ENCODE measurements at places on chromosomes 11 and 22.
A peak's percentile ranks its signal among the peaks of the same experiment; 100 is the strongest.

DNA sequence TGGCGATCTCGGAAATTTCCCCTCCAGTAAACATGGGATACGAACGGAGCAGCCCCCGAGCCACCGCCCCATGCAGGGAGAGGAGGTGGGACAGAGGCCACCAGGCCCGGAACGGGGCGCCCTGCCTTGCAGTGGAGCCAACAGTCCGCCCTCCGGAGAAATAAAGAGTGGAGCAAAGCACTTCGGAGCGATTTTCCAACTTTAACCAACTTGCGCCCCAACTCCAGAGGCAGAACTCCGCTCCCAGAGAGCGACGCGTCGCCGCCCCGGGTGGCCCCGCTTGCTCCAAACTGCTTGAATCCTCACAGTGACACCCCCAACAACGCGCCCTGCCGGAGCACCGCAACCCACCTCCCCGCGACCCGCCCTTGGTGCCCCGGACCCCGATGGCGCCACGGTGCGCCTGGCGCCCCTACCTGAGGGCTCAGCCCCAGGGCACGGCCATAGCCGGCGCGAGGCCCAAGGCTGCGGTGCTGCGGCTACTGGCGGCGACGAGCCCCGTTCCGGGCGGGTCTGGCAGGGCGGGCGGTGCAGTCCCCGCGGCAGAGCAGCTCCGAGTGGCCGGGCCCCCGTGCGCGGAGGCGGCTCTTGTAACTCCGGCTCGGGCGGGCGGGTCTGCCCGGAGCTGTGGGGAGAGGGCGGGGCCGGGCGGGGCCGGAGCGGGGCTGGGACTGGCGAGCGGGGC, at the start of gene AHNAK:
AHNAK (minus strand) TSS at position 563 of the 685 bp plus-strand sequence. CDS start 10,708 bp downstream, outside the sequence.
- peaks cover 70% of the 10 kb centered on the region for H3K4me1 ChIP-seq
- peak within 1 kb of the TSS; percentile 98 for H3K4me3 ChIP-seq
- DNase-seq, result peak; percentile 70
- peaks cover 11% of the 10 kb centered on the region for H3K27me3 ChIP-seq
- H3K27ac ChIP-seq, result peak within 1 kb of the TSS; percentile 84
- peaks cover 6% of the 10 kb centered on the region for H3K36me3 ChIP-seq

DNA sequence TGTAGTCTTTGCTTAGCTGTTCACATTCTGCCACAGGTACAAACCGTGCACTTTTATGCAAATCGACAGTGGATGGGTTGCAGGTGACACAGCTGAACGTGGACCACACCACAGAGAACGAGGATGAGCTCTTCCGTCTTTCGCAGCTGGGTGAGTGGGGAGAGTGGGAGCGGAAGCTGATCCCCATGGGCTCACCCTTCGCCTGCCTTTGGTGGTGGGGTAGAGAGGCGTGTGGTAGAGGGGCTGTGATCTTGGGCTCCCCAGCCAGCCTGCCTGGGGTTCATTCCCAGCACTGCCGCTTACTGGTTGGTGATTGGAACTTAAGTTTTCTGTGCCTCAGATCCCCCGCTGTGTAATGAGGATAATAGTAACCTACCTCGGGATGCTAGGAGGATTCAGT, 19.1 kb downstream of the TAB1 start:
- DNase-seq, result no peak
- no peaks in the 10 kb centered on the region for H3K27me3 ChIP-seq
- H3K36me3 ChIP-seq, result peaks cover 57% of the 10 kb centered on the region
- peaks cover 29% of the 10 kb centered on the region for H3K4me1 ChIP-seq

- DNase-seq, result no peak
- no peaks in the 10 kb centered on the region for H3K4me1 ChIP-seq
- peaks cover 2% of the 10 kb centered on the region for H3K27me3 ChIP-seq
- no peak overlapping the region for H3K27ac ChIP-seq
- no peaks in the 10 kb centered on the region for H3K36me3 ChIP-seq
- no peak overlapping the region for H3K4me3 ChIP-seq
These were observed 344.9 kb upstream of the B3GAT1 start for GRCh38 chr11:134756811-134757540.

- no peak overlapping the region for H3K4me3 ChIP-seq
- no peak overlapping the region for H3K27ac ChIP-seq
- H3K36me3 ChIP-seq, result no peaks in the 10 kb centered on the region
- DNase-seq, result no peak
- H3K27me3 ChIP-seq, result peaks cover 12% of the 10 kb centered on the region
- peaks cover 20% of the 10 kb centered on the region for H3K4me1 ChIP-seq
These were observed 1.9 kb downstream of the CRYBB1 start for GRCh38 chr22:26615830-26616435.

- no peak overlapping the region for H3K27ac ChIP-seq
- DNase-seq, result peak; percentile 24
- no peaks in the 10 kb centered on the region for H3K36me3 ChIP-seq
- H3K27me3 ChIP-seq, result peaks cover 15% of the 10 kb centered on the region
These were observed 7.3 kb downstream of the C11orf97 start for GRCh38 chr11:94519478-94520084.

DNA sequence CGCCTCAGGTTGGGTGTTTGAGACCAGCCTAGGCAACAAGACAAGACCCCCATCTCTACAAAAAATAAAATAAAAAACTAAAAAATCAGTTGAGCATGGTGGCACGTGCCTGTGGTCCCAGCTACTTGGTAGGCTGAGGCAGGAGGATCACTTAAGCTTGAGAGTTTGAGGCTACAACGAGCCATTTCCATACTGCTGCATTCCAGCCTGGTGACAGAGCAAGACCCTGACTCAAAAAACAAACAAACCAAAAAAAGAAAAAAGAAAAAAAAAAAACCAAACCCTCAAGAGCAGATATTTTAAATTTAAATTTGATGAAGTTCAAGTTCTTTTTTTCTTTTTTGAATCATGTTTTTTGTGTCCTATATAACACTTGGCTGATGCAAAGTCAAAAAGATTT, 7.2 kb upstream of the CCDC83 start:
- H3K4me1 ChIP-seq, result peaks cover 9% of the 10 kb centered on the region
- no peak overlapping the region for H3K4me3 ChIP-seq
- H3K27ac ChIP-seq, result no peak overlapping the region
- no peaks in the 10 kb centered on the region for H3K27me3 ChIP-seq
- DNase-seq, result no peak
- H3K36me3 ChIP-seq, result peaks cover 8% of the 10 kb centered on the region

DNA sequence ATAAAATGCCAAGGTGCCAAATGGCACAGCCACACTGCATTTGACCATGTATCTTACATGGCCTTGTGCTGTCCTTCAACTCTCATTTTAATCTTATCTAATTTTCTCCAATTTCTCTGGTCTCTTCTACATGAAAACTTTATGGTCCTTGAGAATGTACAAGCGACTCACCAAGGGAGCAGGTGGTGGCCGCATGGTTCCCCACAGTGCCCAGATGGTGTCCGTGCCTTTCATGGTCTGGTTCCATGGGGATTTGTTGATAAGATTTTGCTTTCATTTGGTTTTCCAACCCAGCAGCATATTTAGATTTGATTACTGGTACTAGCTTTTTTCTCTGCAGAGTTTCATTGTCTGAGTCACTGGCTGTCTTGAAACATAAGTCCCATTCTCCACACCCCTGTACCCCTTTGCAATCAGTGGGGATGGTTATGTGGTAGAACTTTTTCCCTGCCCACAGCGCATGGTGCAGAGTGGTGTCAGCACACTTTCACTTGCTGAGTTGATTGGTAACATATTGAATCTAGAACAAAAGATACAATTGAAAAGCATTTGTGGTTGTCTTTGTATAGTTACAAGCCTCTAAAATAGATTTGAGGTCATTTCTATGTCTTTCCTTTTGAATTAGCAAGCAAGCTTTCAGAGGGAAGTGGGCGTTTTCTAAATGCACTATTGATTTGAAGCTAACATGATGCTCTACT, 24.1 kb downstream of the ZNRF3 start:
- peaks cover 31% of the 10 kb centered on the region for H3K4me1 ChIP-seq
- no peak overlapping the region for H3K4me3 ChIP-seq
- H3K27me3 ChIP-seq, result peaks cover 55% of the 10 kb centered on the region
- H3K36me3 ChIP-seq, result no peaks in the 10 kb centered on the region
- DNase-seq, result no peak
- H3K27ac ChIP-seq, result no peak overlapping the region

DNA sequence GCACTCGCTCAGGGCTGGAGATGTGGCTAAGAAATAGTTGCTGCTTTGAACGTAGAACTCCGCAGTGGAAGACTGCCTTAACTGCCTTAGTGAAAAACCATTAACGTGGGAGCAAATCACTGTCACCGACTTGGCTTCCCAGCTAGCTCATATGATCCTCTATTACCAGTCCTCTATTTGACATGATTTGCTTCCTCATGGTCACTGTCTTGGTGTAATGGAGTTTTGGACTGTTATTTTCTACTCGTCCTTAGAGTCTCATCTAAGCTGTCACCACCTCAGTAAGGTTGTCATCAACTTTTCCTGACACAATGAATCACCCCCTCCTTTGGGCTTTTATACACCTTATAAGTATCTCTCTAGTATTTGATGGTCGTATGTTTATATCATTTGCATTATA, 167.1 kb upstream of the NARS2 start:
- DNase-seq, result no peak
- peaks cover 5% of the 10 kb centered on the region for H3K27me3 ChIP-seq
- H3K4me1 ChIP-seq, result no peaks in the 10 kb centered on the region

GRCh38 chr11:78607696-78608095, 33.0 kb upstream of the NARS2 start:
- H3K4me3 ChIP-seq, result no peak overlapping the region
- no peak overlapping the region for H3K27ac ChIP-seq
- peaks cover 6% of the 10 kb centered on the region for H3K27me3 ChIP-seq
- no peaks in the 10 kb centered on the region for H3K36me3 ChIP-seq
- DNase-seq, result no peak
- no peaks in the 10 kb centered on the region for H3K4me1 ChIP-seq

DNA sequence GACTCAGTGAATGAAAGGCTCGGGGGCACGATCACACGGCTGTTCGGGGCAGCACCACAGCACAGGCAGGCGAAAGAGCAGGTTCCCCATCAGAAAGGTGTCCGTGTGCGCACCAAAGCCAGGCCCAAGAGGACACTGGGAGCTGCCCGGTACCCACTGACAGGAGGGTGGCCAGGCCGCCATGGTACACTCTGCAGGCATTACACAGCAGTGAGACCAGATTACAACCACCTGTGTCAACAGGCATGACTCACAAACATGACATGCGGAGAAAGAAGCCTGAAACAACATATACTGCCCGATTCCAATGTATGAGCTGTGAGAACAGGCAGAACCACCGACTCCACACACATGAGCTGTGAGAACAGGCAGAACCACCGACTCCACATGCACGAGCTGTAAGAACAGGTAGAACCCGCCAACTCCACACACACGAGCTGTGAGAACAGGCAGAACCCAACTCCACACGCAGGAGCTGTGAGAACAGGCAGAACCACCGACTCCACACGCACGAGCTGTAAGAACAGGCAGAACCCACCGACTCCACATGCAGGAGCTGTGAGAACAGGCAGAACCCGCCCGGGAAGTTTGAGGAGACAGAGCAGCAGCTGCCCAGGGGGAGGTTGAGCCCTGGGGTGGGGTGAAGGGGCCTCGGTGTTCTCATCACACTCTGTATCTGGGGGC, 32.6 kb downstream of the KIAA0930 start:
- no peaks in the 10 kb centered on the region for H3K27me3 ChIP-seq
- no peaks in the 10 kb centered on the region for H3K36me3 ChIP-seq
- no peak overlapping the region for H3K4me3 ChIP-seq

DNA sequence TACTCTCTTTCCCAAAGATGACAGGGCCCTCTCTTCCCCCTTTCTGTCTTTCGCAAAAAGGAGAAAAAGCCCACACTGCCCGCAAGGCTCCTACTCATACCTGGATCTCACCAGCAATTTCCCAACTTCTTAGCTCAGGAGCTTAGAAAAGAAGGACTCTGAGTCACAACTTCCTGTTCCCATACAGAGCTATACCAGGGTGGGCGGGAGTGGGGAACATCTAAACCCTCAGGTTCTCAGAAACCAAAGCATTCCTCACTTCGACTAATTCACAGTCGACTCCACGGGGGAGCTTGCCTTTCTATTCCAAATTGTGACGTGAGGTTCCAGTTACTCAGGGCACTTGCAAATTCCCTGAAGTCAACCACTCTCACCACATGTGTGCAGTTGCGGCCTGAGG, 61.9 kb downstream of the MTNR1B start:
- DNase-seq, result no peak
- H3K27me3 ChIP-seq, result no peaks in the 10 kb centered on the region
- no peaks in the 10 kb centered on the region for H3K4me1 ChIP-seq
- no peaks in the 10 kb centered on the region for H3K36me3 ChIP-seq
- no peak overlapping the region for H3K27ac ChIP-seq
- no peak overlapping the region for H3K4me3 ChIP-seq

DNA sequence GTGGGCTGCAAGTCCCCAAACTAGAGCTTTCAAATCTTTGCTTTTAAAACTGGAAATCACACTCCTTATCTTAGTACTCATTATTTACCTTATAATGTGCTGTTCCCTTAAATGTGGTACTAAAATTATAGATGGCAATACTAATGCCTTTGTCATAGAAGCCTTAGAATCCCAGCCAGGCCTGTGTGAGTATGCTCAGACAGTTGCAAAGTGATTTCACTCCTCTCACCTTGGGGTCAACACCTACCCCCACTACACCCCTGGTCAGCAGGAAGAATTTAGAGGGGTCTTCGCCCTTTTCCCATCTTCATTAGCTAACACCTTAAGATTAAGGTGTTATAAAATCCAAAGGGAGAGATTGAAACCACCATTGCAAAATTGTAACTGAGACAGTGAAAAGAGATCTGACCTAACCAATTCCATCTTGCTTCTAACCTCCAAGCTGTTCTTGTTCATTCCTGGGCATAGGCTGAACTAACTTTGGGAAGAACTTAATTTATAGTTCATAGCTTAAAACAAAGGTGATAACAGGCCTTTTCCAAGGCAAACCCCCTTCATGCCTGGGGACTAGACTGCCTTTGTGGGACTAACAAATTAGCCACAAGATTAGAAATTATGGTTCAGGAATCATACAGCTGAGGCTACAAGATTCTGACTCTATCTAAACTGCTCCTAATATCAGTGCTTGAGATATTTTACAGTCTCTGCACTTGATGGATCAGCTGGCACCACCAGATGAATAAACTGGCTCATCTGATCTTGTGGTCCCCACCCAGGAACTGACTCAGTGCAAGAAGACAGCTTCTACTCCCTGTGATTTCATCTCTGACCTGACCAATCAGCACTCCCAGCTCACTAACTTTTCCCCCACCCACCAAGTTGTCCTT, 10.4 kb upstream of the MRPL17 start:
- peak overlapping the region; percentile 22 for H3K27ac ChIP-seq
- no peaks in the 10 kb centered on the region for H3K27me3 ChIP-seq
- H3K4me1 ChIP-seq, result peaks cover 25% of the 10 kb centered on the region
- DNase-seq, result peak; percentile 22
- H3K4me3 ChIP-seq, result no peak overlapping the region
